ENCODE measurements at places on chromosomes 16 and 17.

DNA sequence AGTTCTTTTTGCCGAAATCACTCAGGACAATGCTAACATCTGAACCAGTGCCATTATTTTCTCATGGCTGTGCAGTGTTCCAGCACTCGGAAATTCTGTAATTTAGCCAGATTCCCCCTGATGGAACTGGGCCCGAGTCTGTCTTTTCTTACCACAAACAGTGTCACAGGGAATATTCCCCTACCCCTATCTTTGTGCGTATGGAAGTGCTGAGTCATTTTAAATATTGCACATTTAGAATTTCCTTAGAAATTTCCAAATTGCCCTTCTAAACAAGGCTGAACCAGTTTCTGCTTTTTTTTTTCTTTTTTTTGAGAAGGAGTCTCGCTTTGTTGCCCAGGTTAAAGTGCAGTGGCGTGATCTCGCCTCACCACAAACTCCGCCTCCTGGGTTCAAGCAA lies 88.0 kb upstream of the CREBBP start:
- DNase-seq, result no peak

- no peak for DNase-seq
Observed at GRCh38 chr17:79304884-79305283, 230.3 kb downstream of the ENGASE start.

DNA sequence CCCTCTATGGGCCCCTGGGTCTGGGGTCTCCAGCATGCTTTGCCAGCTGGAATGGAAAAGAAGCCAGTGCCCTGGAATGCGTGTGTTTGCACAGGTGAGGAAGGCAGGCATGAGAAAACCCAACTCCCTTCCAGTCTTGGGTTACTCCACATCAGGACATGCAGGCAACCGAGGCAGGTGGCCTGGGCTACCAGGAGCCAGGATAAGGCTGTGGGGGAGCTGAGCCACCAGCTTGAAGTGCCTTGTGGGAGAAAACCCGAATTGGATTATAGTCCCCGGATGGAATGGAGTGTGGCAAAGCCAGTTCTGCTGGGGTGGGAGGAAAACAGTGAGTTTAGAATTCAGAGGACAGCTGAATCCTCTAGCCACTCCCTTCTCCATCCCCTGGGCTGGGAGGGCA lies 7.2 kb downstream of the SRCIN1 start:
- DNase-seq, result peak; percentile 74

DNA sequence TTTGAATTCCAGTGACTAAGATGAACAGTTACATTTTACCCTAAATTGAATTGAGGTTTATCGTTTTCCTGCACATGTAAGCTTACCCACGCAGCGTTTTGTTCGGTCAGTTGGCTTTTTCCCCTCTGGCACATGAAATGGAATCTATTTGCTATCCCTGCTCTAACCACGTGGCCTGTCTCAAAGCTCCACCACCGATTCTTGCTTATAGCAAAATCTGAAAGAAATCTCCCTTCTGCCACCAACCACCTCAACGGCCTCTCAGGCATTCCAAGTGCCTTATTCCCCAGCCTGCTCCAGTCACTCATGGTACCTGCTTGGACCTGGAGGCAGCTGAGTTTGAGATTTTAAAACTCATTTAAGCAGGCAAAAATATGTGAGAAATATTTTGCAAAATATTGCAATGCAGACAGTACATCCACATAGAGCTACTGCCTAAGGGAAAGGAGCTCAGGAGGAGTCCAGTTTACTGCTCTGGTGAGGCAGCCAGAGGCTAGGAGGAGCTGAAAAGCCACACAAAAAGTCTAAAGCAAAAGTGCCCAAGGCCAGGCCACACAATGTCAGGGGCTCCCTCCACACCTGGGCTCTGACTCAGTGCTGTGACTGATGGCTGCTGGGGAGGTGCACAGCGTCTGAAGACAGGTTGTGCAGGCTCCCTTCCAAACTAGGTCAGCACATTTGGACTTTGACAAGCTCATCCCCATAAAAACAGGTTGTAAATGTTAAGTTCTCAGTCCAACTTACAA lies 26.4 kb downstream of the ARHGAP17 start:
- peak; percentile 2 for DNase-seq

DNA sequence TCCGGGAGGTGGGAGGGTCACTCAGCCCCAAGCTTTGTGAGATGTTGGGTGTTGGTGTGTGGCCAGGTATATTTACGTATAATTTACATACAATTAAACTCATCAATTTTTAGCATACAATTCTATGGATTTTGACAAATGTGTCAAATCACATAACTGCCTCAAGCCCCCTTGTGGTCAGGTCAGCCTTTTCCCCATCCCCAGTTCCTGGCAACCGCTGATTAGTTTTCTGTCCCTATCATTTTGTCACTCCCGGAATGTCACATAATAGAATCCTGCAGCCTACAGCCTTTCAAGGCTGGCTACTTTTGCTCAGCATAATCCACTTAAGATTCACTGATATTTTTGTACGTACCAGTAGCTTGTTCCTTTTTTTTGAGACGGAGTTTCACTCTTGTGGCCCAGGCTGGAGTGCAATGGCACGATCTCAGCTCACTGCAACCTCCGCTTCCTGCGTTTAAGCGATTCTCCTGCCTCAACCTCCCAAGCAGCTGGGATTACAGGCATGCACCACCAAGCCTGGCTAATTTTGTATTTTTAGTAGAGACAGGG lies 19.3 kb upstream of the RAI1 start:
- DNase-seq, result no peak

- no peak for DNase-seq
Observed at GRCh38 chr16:83814659-83814985, 6.8 kb downstream of the HSBP1 start.

GRCh38 chr16:84406006-84406963 lies 37.9 kb downstream of the ATP2C2 start:
- no peak for DNase-seq

DNA sequence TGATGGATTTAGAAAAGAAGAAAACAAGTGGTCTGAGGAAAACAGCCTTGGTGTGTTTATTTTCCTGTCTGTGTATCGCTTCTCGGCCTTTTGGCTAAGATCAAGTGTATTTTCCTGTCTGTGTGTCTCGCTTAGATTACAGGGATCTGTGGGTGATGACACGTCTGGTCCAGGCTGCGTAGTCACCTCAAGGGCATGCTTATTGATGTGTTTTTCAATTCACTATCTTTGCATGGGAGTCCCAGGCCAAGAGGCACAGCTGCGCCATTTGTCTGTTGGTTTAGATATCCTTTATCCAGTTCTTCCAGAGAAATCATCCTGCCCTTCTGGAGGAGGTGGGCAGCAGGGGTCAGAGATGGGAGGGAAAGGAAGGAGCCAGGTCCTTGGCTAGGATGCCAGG lies 47.1 kb upstream of the STH start:
- DNase-seq, result no peak

GRCh38 chr16:17566075-17566474 lies 95.3 kb upstream of the XYLT1 start:
- DNase-seq, result no peak

DNA sequence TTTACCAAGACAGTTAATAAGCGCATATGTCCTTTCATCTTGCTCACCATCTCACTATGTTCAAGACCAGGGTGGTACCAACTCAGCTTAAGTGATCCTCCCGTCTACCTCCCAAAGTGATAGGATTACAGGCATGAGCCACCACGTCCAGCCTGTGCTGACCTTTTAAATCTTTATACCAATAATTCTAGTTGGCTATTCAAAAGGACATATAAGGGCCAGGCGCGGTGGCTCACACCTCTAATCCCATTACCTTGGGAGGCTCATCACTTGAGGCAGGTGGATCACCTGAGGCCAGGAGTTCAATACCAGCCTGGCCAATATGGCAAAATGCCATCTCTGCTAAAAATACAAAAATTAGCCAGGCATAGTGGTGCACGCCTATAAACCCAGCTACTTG lies 2.4 kb downstream of the CEP95 start:
- DNase-seq, result no peak

GRCh38 chr16:13120091-13120490 lies 218.7 kb downstream of the SHISA9 start:
- no peak for DNase-seq

- no peak for DNase-seq
Observed at GRCh38 chr17:77801545-77802332, 156.8 kb upstream of the TNRC6C start.

GRCh38 chr16:86685076-86685475 lies 106.7 kb downstream of the FOXL1 start:
- DNase-seq, result no peak

GRCh38 chr16:88194397-88195268 lies 188.1 kb upstream of the ZNF469 start:
- peak; percentile 79 for DNase-seq

- DNase-seq, result no peak
Observed at GRCh38 chr17:6556121-6557039, at the start of gene PITPNM3. Gene PITPNM3, minus strand, starts transcription at chr17:6556555. Its CDS starts 149 bp downstream, at chr17:6556406.

DNA sequence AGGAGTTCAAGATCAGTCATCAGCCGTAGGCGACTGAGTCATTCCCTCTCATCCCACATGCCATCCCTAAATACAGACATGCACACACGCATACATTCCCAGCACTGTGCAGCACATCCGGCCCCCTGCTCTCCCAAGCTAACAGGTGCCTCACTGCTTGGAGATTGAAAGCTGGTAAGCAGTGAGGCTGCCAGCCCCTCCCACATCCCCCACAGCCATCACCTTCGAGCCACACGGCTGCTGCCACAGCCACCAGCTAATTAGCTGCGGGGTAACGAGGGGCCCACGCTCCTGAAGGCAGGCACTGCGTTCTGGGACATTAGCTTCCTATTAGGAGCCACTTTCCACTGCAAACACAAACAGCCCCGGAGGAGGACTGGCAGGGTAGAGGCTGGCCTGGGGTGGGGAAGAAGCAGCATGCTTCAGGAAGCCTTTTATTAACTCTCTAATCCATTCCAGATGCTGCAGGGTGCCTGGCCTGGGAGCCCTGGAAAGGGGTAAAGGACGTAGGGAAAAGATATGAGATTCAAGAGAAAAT lies 179.6 kb downstream of the CCT6B start:
- DNase-seq, result peak; percentile 27

- DNase-seq, result no peak
Observed at GRCh38 chr16:81693041-81693743, 85.9 kb upstream of the PLCG2 start.

DNA sequence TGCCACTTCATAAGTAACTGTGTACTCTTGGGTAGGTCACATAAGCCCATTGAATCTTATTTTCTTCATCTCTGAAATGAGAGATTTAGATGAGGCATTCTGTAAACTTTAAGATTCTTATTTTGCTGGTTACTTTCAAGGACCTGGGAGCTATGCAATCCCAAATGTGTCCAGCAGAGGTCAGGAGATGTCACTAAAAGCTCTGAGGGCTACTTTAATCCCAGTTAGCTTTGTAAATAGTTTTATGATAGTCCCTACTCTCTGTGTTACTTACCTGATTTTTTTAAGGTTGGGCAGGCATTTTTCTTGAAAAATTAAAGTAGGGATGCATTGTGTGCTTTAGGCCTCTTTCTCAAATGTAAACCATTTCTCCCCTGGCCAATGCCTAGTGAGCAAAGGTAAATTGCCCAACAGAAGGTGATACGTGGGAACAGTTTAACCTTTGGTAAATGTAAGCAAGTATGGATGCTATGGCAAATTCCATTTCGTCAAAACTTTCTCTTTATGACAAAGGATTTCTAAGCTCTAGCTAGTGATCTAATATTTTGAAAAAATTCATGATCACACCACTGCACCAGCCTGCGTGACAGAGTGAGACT lies 57.1 kb upstream of the WSB1 start:
- peak; percentile 51 for DNase-seq

DNA sequence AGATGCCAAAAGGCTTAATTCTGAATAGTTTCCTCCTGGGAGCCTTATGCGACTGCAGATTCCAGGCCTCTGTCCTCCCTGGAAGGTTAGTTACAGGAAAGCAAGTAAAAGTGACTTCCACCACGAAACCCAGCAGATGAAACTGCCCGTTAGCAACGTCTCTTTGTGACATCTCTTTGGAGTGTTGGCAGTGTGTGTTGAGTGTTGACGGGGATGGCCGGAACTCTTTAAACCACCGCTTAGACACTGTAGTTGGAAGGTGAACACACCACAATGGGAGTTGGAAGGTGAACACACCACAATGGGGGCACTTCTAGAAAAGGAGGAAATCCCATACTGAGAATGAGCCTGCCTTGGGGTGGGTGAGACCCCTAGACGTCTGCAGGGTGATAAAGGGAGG lies 858 bp downstream of the SKAP1 start:
- DNase-seq, result no peak

- DNase-seq, result no peak
Observed at GRCh38 chr16:12341423-12341822, 364.9 kb downstream of the SNX29 start.

DNA sequence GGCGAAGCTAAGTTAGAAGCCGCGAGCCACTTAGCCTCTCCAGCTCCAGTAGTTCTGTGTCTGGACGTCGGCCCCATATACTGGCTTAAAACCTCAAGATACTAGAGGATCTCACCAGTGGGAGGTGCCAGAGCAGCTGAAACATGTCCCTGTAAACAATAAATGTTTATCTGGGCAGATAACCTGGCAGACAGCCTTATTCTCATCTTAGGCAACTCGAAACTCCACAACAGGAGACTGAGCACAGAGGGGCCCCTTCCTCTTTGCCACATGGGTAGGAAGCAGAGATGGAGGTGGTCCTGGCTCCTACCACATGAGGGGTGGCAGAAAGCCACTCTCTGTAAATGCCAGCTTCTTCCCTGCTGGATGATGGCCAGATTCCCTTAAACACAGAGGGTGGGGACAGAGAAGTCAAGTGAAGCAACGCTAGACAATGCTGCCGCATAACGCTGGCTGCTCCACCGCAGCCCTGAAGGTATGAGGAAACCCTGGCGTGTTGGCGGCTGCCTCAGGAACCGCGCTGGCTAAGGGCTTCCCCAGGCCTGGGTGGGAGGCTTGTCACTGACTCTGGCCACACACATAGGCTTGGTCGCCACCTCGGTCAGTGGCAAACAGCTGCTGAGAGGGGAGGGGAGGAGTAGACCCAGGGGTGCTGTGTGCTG lies 67.9 kb downstream of the HIC1 start:
- DNase-seq, result peak; percentile 43

DNA sequence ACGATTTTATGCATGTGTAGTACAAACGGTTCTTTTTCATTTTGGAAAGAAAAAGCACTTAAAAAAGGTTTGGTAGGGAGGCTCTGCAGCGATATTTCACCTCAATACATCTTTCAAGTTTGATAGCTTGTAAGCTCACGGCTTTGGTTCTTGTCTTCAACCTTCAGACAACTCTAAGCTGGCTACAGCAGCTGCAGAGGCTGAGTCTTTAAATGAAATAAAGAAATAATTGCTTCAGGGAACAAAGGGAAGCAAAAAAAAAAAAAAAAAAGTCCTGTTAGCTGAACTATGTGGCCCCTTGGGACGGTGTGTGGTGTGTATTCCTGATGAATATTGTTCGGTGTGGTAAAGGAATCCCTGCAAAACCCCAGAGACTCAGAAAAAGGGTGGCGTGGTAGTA lies 265.1 kb downstream of the NTN1 start:
- DNase-seq, result no peak

DNA sequence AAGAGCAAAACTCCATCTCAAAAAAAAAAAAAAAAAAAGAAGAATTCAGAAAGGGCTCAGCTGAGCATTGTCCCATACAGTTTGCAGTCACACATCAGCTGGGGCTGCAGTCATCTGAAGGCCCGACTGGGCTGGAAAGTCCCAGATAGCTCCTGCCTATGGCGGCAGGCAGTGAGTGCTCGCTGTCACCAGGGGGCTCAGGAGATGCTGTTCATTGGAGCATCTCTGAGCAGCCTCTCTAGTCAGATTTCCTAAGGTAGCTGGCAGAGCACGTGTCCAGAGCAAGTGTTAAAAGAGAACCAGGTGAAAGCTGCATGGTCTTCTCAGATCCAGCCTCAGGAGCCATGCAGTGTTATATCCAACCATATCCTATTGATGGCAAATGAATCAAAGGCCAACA lies 75.8 kb downstream of the WSCD1 start:
- no peak for DNase-seq

All from NCI-H1092 treated with DMSO at 0.1 percent for 48 hours (cell line).